CD4-positive, alpha-beta T cell treated with Interleukin-17A for 1 hour (primary cell): ENCODE measurements at places on chromosomes 16 and 17.

DNA sequence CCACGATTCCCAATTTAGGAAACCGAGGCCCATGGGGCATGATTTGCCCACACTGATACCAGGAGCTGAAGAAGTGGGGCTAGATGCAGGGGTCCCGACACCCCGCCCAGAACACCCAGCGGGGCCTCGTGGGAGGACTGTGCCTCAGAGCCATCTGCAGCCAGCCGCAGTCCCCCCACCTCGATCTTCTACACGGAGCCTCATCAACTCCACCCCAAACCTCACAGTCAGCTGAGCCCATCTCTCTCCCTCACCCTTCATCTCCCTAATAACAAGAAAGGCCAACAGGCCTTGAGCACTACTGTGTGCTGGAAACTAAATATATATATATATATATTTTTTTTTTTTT, 4.2 kb downstream of the ITGAE start:
- DNase-seq, result no peak

DNA sequence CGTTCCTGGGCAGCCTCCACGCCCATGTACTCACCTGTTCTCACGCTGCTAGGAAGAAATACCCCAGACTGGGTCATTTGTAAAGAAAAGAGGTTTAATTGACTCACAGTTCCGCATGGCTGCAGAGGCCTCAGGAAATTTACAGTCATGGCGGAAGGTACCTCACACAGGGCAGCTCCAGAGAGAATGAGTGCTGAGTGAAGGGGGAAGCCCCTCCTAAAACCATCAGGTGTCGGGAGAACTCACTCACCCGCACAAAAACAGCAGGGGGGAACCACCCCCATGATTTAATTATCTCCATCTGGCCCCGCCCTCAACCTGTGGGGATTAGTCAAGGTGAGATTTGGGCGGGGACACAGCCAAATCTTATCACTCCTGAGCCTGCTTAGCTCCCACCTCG, 18.2 kb downstream of the RAB40C start:
- DNase-seq, result no peak

GRCh38 chr16:83630979-83631378, 176.8 kb upstream of the HSBP1 start:
- DNase-seq, result no peak

GRCh38 chr16:88303405-88303804, 79.4 kb upstream of the ZNF469 start:
- DNase-seq, result no peak

DNA sequence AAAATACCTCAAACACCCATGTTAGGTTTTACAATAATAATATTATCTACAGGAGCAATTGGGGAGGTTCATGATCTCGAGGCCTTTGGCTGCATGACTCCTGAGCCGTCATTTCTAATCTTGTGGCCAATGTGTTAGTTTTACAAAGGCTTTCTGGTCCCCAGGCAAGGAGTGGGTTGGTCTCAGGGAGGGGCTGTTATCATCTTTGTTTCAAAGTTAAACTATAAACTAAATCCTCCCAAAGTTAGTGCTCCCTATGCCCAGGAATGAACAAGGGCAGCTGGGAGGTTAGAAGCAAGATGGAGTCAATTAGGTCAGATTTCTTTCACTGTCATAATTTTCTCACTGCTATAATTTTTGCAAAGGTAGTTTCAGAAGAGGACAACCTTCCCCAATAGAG, 9.1 kb upstream of the CCL5 start:
- peak; percentile 55 for DNase-seq

DNA sequence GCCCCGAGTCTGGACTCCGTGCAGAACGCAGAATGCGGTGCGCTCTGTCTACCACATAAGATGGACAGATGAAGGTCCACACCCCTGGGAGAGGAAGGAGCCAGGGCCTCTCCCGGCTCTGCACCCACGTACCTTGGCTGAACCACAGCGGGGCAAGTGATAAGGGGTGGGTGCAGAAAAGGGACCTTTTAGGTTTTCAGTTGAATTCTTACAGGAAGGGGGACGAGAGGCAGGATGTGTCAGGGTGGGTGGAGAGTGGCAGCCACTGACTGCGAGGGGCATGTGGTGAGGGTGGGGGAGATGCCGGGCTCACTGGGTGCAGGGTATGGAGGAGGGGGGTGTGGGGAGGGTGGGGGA, 372 bp downstream of the CD300A start:
- DNase-seq, result peak; percentile 48

GRCh38 chr17:65297916-65298315, 160.7 kb downstream of the RGS9 start:
- no peak for DNase-seq

GRCh38 chr17:50487213-50488096, 8.8 kb downstream of the RSAD1 start:
- DNase-seq, result no peak

DNA sequence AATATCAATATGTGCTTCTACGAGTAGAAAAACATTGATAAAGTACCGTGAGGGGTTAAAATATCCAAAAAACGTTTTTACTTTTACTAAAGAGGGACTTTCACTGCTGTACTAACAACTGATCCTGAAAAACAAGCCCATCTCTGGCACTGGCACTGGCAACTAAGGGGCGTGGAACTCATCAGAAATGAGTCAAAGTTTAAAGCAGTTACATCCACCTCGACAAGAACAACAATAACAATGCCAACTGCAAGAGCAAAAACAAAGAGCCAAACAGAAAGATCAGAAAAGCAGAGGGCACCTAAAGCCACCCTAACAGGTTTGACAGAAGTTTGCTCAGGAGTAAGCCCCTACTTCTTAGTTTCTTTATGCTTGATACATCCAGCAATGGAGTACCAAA, 13.1 kb downstream of the MBTPS1 start:
- DNase-seq, result no peak

GRCh38 chr17:33228548-33228947, 64.5 kb downstream of the ASIC2 start:
- DNase-seq, result no peak
